Calu3 (cell line): ENCODE measurements at places on chromosomes 3 and 15.

GRCh38 chr3:149688122-149688757 is 30.4 kb upstream of the WWTR1 start:
- peak; percentile 15 for DNase-seq

DNA sequence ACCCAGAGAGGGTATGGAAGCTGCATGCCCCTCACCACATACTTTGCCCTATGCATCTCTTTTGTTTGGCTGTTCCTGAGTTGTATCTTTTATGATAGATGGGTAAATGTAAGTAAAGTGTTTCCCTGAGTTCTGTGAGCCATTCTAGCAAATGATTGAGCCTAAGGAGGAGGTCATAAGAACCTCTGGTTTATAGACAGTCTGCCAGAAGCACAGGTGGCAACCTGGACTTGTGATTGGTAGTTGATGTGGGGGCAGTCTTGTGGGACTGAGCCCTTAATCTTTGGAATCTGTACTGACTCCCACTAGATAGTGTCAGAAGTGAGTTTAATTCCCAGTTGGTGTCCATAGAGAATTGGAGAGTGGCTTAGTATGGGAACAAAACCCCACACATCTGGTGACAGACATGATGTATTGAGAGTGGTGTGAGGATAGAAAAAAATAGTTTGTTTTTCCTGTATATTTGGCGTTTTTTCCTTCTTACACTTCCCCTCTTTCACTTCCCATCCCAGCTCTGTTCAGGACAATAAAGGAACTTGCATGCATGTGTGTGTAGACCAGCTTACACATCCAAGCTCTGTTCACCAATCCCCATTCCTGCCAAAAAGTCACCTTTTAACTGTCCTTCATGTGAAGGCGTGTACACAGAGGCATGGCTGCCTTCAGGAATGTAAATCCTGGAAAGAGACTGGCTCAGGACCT is 38.1 kb upstream of the SPPL2A start:
- no peak for DNase-seq

DNA sequence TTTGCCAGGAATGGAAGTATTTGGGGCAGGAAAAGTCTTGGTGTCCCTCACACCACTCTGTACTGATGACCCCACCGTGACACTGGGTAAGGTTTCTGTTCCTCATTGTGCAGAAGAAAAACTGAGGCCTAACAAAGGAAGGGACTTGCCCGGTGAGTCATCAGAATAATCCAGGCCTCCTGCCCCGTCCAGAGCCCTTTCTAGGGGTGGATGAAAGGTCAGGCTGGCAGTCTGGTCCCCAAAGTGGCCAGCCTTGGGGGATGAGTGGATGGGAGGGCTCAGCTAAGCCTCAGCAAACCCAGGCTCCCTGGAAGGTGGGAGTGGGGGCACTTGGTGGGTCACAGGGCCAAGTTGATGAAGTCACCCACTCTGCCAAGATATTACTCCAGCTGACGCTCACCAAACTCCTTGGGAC is 2.3 kb upstream of the DNAH1 start:
- DNase-seq: peak; percentile 56

- DNase-seq: no peak
Measured at GRCh38 chr15:75861750-75862402, 18.6 kb downstream of the UBE2Q2 start.

GRCh38 chr15:78263907-78264303 is 457 bp upstream of the DNAJA4 start:
- DNase-seq: peak; percentile 27

DNA sequence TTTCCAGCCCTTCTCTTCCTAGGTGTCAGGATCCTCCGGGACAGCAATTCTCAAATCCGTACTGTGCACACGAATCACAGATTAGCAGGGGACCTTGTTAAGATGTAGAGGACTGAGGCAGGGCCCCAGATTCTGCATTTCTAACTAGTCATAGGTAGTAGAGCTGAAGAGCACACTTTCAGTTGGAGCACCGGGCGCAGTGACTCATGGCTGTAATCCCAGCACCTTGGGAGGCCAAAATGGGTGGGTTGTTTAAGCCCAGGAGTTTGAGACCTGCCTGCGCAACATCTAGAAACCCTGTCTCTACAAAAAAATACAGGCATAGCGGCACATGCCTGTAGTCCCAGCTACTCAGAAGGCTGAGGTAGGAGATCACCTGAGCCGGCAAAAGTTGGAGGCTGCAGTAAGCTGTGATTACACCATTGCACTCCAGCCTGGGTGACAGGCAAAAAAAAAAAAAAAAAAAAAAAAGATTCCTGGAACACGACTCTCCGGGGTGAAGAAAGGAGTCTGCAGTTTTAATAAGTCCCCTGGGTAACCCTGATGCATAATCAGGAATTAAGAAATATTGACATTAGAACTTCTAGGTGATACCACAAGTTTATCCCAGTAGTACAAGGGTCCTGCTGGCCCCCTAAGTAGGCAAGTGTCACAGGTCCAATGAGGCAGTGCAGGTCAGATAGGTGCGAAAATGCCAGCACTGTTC is 21.4 kb upstream of the IGDCC3 start:
- no peak for DNase-seq

- DNase-seq: peak; percentile 81
Measured at GRCh38 chr3:13009132-13009945, 63.9 kb downstream of the IQSEC1 start.

- no peak for DNase-seq
Measured at GRCh38 chr3:129952556-129953355, 21.8 kb upstream of the TRH start.

GRCh38 chr3:69542089-69542804 is 156.4 kb upstream of the FRMD4B start:
- no peak for DNase-seq
